LoVo (cell line): ENCODE measurements at places on chromosomes 1 and 21.

DNA sequence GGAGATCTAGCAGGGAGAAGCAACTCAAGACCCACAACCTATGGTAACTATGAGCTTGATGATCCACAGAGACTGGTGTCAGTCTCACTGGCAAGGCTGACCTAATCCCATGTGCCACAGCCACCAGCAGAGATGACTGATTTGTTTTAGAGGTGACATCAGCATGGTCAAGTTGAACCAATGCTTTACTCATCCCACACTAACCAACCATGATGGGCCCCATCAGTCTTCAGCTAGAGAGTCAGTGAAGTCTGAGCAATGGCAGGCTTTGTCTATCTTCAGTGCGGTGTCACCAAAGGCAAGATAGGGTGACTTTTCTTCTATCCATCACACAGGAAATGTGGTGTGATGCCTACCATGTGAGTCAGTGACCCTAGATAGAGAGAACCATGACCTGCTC lies 1470.7 kb downstream of the NCAM2 start:
- no peak for DNase-seq

- DNase-seq: no peak
Measured at GRCh38 chr1:173669491-173669941, at the start of gene ANKRD45. TSS of gene ANKRD45 (minus strand) at chr1:173669851. CDS start at chr1:173659418, 10,433 bp downstream.

DNA sequence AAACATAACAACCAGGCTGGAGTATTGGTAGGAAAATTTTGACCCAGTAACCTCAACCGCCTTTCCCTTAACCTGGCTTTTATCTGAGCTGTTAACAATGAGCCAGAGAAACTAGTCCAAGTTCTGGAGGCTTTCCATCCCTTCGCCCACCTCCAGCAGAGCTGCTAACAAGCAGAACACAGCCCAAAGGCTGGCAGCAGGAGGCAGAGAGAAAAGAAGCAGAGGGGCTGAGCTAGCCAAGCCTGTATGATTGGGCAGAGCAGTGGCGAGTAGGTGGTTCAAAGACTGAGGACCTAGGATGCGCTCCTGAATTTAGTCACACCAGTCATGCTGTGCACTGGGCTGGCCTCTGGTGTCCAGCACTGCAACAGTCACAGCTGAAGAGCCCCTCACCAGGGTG lies 123.0 kb downstream of the TNR start:
- DNase-seq: no peak

GRCh38 chr1:118842452-118843201 lies 145.5 kb downstream of the TBX15 start:
- no peak for DNase-seq

- DNase-seq: no peak
Measured at GRCh38 chr1:199007423-199007822, 368.6 kb downstream of the PTPRC start.

DNA sequence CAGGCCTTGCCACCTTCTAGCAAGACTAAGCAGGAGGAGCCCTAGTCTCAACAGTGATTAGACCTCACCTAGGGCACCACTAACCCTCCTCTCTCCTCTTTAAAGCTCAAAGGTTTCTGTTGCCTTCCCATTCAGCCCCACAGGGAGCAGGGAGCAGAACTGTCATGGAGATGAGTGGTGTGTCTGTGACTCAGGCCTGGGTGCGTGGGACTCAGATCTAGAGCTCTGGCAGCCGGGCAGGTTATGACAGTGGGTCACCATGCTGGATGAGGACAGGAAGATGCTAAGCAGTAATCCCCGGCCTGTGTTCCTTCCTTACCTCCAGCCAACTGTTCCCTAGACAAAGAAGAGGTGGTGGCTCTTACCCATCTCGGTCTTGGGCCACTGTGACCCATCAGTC lies 60.1 kb upstream of the COA6 start:
- no peak for DNase-seq

DNA sequence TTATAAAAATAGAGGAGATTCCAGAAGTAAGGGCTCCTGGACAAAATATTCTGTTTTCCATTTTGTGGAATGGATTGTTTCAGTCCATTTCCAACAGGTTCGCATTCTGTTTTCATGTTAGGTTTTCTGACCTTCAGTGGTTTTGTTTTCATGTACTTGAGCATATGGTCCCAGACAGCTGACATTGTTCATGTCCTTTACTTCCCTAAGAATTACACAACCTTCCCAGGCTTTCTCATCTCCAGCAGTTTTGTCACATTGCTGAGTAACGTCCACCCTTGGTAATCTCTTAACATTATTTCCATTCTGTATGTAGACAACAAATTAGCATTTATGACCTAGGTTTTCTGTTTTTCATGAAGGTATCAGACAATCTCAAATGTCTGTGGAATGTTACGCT lies 21.0 kb upstream of the ERRFI1 start:
- no peak for DNase-seq
